ENCODE measurements at places on chromosomes 3 and 15.

DNA sequence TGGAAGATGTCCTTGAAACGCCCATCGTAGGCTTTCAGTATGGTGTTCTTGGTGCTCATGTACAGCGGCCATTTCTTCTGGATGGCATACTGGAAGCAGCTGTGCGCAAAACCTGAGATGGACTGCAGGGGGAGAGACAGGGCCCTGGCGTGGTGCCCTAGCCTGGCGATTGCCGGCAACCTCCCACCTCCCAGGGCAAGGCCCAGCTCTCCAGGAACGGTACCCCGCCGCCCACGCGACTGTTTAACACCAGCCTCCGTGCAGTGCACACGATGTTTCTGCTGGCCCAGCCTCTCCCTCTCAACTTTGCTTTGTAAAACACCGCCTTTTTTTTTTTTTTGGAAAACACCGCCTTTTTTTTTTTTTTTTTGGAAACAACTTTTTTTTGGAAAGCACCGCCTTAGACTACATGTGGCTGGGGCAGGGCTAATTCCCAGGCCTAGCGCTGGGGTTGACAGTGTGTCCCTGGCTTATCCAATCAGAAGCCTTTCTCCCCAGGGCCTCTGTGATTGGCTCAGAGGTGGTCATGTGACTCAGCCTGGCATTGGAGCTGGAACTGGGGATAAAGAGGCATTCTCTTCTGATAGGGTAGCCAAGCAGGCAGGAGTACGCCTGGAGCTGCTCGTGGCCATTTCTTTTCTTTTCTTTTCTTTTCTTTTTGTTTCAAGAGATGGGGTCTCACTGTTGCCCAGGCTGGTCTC is 14.7 kb downstream of the IDH2 start:
- DNase-seq = no peak

- DNase-seq = no peak
Measured at GRCh38 chr3:82957696-82958095, 1196.3 kb upstream of the GBE1 start.

DNA sequence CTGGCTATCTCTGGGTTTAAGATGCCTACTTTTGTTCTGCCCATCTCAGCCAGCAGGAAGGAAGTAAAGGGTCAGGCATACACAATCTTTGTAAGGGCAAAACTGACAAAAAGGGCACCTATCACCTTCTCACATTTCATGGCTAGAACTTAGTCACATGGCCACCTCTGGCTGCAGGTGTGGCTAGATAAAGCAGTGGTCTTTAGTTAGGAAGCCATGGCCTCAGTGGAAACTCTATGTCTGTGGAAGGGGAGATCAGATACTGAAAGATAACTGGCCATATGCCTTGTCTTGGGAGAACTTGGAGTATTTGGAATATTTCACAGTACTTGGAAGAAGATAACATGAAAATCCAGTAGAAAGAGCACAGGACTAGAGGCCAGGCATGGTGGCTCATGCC is 80.7 kb upstream of the TBL1XR1 start:
- no peak for DNase-seq

- no peak for DNase-seq
Measured at GRCh38 chr15:38335116-38335515, 82.5 kb downstream of the SPRED1 start.

DNA sequence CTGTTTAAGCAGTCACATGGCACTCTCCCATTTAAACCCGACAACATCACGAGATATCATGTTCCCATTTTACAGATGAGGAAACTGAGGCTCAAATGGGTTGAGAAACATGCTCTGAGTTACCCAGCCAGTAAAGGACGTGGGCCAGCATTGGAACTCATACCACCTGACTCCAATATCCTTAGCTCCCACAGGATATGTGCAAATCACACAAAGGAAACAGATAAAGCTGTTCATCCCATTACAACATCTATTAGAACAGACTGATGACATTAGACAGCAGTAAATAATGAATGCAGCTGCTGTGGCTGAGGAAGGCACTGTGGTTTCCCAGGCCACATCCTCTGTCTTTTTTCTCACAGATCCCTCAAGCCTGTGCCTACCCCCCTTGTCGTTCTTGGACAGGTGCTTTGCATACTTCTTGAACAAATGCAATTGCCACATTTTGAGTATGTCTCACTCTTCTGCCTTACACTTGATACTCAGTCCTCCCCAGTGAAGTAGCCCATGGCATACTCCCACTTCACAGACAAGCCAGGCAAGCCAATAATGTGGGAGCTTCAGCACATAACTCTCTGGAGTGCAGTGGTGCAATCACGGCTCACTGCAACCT is 17.7 kb downstream of the FRMD4B start:
- DNase-seq = no peak

DNA sequence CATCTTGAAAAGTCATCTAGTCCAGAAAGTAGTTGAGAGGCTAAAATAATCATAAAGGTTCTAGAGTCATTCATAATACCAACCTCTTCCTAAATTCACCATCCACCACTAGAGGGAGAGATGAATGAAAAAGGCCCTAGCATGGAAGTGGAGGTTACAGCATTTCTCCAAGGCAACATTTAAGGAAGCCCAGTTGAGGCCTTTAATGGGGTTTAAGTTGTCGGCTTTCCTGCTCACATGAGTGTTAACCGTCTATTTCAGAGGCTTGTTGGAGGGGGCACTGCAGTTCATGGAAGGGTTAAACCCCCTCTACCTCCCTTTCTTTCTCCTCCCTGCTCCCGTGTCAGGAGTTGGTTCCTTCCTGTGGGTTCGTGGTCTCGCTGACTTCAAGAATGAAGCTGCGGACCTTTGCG is 3.8 kb upstream of the SLCO3A1 start:
- DNase-seq = no peak

DNA sequence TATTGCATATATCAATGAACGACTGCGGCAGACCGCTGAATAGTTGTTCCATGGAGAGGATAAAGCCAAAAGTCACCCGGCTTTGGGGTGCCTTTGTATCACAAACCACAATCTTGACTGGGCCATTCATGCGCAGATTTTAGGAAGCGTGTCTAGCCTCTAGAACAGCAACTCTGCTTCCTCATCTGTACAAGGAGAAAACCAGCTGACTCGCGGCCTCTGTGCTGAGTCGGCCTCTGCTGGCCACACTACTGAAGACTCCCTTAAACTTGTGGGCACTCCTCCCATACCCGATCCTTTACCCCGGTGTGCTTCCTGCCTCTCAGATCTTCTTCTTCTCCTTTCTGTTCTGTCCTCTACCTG is 872 bp downstream of the DLEC1 start:
- DNase-seq = no peak

- no peak for DNase-seq
Measured at GRCh38 chr3:171758109-171758508, 52.2 kb downstream of the PLD1 start.

GRCh38 chr3:10351013-10351735 is 30.3 kb upstream of the SEC13 start:
- no peak for DNase-seq

- DNase-seq = no peak
Measured at GRCh38 chr3:108394016-108394415, 97.7 kb downstream of the HHLA2 start.

- no peak for DNase-seq
Measured at GRCh38 chr3:148255981-148256969, 441.4 kb upstream of the AGTR1 start.

DNA sequence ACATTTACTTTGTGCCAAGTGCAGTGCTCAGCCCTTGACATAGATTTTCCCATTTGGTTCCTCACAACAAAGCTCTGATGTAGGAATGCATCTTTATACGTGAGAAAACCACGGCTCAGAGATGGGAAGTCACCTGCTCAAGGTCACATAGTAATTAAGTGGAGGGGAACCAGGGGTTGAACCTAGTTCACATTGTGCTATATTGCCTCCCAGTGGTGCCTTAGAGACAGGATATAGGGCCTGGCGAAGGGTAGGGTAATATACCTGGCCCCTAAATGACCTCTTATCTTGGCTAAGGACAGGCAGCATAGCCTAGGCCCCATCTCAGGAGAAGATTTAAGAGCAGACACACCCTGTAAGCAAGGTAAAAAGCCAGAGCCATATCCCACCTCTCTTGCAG is 71.5 kb downstream of the FOXP1 start:
- no peak for DNase-seq

DNA sequence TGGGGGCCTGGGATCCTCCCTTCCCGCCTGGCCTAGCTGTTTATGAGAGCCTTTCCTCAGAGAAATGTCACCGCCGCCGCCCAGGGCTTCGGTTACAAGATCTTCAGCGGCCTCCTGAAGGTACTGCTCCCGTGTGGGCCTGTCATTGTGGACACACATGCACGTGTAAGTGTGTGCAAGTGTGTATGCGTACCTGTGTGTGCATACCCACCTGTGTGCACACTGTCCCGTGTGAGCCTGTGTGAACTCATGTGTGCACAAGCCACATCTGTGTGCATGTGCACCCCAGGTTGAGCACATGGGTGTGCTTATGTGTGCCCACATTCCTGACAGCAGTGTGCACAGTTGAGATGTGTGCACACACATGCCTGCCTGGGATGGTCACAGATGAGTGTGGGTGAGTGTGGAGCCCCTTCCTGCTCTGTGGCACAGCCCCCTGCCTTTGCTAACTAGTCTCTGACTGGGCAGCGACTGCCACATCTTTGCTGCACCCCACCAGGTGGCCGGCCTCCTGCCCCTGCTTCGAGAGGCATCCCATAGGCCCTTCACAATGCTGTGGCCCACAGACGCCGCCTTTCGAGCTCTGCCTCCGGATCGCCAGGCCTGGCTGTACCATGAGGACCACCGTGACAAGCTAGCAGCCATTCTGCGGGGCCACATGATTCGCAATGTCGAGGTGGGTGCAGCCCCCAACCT is 14.1 kb downstream of the NT5DC2 start:
- DNase-seq = no peak

DNA sequence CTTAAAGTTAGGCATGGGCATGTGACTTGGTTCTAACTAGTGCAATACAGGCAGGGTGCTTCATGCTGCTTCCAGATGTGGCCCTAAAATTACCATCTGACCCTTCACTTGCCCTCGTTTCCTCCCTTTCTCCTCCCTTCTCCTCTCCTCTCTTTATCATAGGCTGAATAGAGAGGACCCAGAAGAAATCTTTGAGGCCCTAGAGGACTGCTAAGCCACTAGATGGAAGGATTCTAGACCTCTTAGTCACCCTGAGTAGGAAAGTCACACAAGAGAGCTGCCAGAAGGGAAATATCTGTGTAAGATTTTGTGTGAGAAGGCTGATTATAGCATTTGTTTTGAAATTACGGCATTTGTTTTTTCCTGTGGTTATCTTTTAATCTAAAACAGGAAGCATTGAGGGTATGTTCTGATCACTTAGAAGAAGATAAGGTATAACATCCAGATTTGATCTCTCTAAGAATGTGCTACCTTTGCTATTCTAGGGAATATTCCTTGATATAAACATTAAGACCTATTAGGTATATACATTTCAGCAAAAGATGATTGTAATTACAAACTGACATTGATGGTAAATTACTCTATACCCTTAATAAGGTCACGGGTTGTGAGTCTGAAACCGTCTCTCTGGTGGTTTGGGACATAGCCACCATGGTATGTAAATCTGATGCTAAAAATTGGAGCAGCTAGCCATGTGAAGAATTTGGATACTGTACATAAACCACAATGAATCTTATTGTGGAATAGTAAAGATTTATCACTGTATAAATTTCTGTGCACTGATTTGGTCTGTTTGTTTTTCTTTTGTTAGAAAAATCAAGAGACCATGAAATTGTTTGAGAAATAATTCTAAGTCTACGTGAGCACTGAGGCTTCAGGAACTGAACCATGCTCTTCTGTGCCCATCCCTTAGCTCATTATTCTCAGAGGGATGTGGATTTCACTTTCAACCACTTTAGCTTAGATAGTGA is 84.1 kb downstream of the TP63 start:
- no peak for DNase-seq

GRCh38 chr15:44485880-44486279 is 51.1 kb upstream of the EIF3J start:
- DNase-seq = no peak

GRCh38 chr3:8380904-8381704 is 120.5 kb upstream of the LMCD1 start:
- DNase-seq = no peak

GRCh38 chr3:142844339-142844977 is 44.4 kb downstream of the PCOLCE2 start:
- no peak for DNase-seq

GRCh38 chr3:149643482-149643798 is 14.4 kb downstream of the WWTR1 start:
- DNase-seq = no peak

DNA sequence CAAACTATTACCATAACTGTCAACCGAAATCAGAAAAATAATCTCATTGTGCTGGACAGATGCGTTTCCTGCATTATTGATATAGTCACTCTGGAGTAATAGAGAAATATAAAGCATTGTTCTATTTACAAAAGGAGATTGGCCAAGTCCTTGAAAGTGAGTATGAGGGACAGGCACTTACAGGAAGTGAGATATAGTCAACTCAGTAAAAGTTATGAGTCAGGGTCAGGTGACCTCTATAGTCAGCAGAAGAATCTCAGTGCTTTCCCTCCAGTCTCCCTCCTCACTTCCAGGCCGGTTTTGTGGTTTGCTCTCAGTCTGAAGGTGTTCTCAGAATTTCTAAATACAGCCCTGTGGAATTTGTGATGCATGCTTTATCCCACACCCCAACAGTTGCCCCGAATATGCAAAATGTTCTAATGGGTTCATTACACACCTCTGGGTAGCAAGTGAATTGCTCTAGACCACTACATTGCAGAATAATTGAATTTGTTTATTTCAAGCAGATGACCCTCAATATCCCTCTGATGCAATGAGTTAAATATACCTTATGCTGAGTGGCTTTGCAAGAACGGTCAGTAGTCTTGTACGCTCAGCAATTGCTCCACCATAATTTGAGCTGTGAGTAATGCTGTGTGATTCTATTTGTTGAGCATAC is 787.7 kb downstream of the MCTP2 start:
- no peak for DNase-seq

DNA sequence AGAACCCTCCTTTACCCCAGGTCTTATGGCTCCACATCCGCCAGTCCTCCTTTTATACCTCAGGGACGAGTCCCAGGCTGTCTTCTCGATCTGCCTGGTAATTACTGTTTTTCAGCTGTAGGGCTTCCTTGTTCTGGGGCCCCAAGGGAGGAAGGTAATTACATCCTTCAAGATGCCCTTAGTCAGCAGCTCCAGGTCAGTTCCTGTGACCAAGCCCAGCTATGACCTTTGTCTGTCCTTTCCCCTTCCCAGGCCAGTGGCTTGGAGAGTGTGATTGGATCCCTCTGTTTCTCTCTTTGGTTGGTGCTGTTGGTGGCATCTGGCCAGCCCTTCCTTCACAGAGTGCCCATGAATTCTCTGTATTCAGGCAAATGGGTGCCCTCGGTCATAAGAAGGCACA is 92.6 kb downstream of the AAGAB start:
- no peak for DNase-seq

DNA sequence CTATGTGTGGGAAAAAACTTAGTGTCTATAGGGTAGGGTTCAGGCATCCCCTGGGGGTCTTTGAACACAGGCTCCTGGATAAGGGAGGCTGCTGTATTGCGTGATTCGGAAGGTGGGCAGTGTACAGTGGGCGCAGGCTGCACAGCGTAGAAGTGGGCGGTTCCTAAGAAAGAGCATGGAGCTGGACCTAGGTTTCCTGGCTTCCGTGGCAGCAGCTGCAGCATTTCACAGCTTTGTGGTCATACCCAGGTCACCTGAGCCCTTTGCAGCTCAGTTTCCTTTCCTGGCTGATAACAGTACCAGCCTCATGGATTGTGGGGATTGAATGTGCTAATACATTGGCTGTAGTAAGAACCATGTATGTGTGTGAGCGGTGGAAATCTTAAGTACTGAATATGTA is 22.2 kb downstream of the CFAP100 start:
- no peak for DNase-seq

- DNase-seq = no peak
Measured at GRCh38 chr3:111621535-111621934, 26.4 kb upstream of the ZBED2 start.
